Right renal cortex interstitium (tissue), 3 donors: ENCODE measurements at places on chromosomes 3 and 15. TPM values are rescaled to one million over a fixed set of nuclear protein-coding genes. Genes with fewer than 3 reads are reported as not detected.

DNA sequence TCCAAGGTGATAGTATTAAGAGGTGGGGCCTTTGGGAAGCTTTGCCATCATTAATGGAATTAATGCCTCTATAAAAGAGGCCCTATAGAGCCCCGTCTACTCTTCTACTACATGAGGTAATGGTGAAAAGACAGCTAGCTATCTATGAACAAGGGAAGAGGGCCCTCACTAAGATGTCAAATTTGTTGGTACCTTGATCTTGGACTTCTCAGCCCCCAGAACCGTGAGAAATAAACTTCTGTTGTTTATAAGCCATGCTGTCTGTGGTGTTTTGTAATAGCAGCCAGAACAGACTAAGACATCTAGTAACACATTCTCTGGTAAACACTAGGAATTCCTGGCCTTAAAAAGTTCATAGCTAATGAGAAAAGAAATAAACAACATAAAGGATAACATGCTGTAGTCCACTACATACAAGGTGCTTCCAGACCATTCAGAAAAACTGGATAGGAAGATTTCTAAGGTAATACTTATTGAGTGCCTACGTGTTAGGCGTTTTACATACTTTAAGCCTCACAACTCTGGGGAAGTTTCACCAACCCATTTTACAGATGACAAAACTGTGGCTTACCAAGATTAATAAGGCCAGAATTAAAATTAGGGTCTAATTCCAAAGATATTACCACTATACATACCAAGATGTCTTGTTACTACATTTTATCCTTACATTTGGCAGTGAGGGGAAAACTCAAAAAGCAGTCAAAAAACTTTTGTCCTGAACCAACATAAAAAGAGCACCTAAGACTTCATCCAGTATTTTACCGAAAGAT, 3.2 kb downstream of the UBE3A start:
- DNase-seq: no peak

DNA sequence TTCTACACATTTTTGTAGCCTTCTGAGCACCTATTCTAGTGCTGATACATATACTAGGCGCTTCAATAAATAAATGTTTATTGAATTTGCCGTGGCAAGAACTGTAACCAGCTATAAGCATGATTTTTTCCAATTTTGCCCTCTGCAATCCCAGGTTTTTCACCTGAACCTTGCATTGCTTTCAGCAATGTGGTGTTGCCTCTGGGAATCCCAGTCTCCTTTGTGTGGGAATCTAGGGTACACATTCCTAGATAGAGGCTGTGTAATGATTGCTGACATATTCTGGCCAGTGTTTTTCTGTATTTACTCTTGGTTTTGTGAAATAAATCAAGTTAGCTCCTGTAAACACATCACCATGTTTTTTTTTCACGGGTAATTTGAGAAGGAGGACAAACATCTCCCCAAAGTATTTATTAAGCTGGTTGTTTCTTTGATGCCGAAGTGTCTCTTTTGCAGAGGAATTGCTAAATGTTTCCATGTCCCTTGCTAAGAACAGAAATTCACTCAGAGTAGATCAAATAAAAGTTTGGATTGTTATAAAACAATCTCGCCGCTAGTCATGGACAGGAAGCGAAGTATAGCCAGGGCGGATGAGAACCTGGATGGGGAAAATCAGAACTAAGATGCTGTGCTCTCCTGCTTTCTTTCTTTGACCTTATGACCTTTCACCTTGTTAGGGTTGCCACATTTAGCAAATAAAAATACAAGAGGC, 1.2 kb downstream of the CFAP91 start:
- DNase-seq: peak; percentile 13

GRCh38 chr15:28023422-28023821, 75.7 kb downstream of the OCA2 start:
- DNase-seq: no peak

DNA sequence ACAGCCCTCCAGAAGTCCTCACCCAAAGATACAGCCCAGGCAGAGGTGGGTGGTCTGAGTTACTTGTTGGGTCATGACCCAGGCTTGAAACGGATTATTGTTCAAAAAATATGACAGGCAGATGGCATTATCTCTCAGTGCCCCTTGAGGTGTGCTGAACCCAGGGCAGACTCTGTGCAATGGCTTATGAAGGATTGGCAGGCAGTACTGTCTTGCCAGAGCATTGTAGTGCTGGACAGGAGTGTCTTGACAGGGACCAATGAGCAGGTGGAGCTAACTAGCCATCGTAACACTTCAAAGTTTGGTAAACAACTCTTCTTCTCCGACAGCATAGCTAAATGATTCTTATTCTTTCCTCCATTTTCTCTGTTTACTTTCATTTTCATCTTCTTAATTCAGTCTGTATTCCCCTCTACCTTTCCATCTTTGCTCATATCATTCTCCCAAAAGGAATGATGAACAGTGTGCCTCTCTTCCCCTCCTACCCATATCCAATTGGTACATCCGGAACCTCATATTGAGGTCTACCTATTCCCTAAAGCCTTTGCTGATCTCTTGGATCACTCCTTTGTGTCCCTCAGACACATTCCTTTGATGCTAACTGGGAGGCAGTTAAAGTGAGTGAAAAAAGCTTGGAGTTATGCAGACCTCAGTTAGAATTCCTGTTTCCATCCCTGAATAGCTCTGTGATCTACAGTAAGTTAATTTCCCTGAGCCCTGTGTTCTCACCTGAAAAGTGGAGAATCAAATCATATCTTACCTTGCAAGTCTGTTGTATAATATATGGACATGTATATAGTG, 2.6 kb upstream of the IL20RB start:
- DNase-seq: no peak

THBS1 gene
- polyA plus RNA-seq: 187 TPM

C3orf33 gene
- polyA plus RNA-seq: 12.0 TPM
